CD4-positive, alpha-beta T cell treated with Interleukin-4 for 4 hours (primary cell): ENCODE measurements at places on chromosomes 5 and 9.

DNA sequence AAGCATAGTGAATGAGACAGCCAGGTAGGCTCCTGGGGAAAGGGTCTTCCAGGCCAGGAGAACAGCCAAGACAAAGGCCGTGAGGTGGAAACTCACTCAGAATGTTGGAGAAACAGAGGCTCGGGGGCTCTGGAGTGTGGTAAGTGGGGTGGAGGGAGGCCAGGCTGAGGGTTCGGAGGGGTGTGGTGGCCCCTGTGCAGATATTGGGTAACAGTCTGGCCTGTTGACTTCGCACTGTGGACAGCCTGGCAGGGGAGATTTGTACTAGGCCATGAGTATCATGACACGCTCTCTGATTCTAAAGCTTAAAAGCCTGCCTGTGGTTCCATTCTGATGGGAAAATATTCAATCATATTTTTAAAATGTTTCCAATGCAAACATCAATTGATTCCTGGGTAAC lies 239.3 kb downstream of the GADD45G start:
- DNase-seq: no peak

DNA sequence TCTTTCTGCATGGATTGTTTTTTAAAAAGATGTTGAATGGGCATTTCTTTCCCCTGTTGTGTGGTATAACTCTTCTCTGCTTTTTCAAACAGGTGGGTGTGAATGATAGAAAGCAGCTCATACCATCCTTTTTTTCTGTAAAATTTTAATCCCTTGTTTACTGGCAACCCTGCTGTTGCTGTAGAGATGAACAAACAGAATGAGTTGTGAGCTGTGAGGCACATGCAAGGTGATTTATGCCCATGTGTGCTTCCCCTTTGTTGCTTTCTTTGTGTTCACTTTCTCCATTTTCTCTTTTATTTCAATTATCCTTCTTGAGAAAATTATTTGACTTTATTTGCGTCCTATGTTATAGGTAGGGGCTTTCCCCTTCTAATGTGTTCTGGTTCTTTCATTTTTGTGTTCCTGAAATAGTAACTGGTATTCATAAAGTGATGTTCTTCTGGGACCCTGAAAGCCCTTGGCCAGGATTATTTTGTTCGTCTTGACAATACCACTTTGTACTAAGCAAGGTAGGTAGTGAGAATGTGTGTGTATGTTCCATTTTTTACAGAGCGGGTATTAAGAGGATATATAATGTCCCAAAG lies 79.9 kb downstream of the AOPEP start:
- DNase-seq: no peak

GRCh38 chr9:137456061-137456863 lies 2.9 kb downstream of the NSMF start:
- DNase-seq: no peak

- DNase-seq: no peak
Observed at GRCh38 chr9:79026316-79026715, 545.4 kb upstream of the TLE4 start.

DNA sequence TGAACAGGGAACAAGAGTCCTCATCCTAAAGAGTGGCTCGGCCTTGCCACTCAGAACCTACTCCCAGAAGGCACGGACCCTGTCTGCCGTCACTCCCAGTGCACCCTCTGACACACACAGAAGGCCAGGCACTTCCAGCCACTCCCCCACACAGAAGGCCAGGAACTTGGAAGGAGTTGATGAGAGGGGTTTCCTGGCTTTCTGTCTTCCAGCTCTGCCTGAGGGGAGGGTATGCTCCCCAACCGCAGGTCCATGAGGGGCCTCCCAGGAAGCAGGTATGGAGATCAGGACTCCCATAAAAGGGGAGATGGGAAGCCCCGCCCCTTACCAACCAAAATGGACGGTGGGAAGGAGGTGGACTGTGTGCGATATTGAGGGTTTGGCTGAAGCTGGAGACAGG lies 247.6 kb upstream of the IRX4 start:
- no peak for DNase-seq

DNA sequence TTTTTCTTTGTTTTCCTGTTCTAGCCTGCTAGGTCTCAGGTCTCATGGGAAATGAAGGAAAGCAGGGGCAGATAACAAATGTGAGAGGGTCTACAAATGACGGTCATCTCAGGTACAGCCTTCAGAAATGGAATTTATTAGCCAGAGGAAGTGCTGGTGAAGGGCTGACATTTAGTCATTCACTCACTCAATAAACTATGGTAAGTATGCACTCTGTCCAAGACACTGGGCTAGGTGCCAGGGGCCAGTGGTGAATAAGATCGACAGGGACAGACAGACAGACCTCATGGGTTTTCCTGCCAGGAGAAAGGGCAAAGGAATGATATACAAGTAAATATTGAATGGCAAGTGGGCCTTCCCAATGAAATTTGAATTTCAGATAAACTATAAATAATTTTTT lies 6.3 kb downstream of the PDE6A start:
- no peak for DNase-seq

DNA sequence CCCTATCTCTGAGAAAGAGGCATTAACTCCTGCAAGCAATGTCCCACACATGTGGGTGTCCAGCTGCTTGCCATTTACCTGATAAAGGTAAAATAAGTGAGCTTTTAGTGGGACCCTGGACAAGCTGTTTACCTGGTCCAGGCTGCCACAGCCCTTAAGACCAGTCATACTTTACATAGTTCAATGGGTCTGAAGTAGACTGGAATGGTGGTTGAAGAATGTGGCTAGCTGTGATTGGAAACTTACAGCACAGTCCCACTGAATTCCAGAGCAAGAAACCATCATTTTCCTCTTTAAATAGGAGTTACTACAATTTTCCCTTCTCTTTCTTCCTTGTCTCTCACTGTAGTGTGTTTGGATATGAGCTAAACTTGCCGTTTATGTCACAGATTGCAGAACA lies 60.6 kb downstream of the GGTA1 start:
- DNase-seq: no peak

GRCh38 chr5:157252711-157253465 lies 13.0 kb upstream of the CYFIP2 start:
- DNase-seq: peak; percentile 88

GRCh38 chr9:89881431-89881830 lies 276.6 kb downstream of the GADD45G start:
- no peak for DNase-seq

GRCh38 chr5:132369007-132369473 lies 470 bp upstream of the SLC22A5 start:
- DNase-seq: no peak

DNA sequence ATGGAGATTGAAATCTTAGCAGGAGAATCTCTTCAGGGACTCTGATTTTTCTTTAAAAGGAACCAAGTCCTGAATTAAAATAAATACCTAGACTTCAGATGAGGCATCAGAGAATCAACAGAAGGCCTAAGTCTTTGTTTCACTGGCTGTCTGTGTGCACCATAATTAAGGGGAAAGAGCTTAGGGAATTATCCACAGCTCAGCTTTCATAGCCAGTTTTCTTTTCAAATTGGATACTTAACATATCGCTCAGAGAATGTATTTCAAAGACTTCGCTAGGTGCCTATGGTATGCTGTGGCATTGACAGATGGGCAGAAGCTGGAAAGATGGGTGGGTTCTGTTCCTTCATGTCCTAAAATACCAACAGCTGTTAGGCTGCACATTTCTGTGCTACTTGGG lies 325.8 kb downstream of the TMEM38B start:
- DNase-seq: no peak

- no peak for DNase-seq
Observed at GRCh38 chr5:128038643-128039042, 44.9 kb upstream of the SLC12A2 start.

- DNase-seq: no peak
Observed at GRCh38 chr5:181127907-181128626, 2.9 kb downstream of the OR2V1 start.

DNA sequence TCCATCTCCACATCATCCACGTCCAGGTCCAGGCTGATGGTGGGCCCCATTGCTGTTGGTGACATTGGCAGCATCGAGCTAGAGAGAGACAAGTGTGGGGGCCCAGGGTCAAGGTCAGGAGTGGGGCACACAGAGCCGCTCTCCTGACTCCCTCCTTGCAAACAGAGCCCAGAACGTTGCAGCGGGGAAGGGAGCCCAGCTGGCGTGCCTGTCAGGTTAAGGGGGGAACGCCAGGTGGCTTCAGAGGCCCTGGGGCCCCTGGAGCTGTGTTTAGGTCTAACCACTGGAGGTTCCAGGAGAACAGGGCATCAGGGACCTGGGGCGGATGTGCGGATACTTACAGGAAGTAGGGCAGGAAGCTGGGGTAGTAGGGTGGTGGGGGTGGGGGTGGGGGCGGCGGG lies 7.5 kb downstream of the RNF44 start:
- DNase-seq: peak; percentile 63

DNA sequence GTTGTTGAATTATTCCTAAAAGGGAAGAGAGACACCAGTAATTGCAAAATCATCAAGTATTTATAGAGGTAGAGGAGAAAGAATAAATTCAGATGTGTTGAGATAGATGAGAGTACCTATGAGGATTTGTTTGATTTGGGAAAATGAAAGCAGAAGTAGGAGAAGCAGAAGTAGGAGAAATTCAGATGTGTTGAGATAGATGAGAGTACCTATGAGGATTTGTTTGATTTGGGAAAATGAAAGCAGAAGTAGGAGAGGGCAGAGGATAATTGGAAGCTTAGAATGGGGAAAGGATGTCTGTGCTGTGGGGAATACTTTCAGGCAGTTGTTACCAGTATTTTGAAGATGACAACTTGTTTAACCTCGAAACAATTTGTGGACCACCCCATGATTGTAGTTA lies 35.1 kb upstream of the ZCCHC7 start:
- DNase-seq: no peak
